Ovary (tissue), 10 donors: ENCODE measurements at places on chromosomes 16 and 17. TPM values are rescaled to one million over a fixed set of nuclear protein-coding genes. Genes with fewer than 3 reads are reported as not detected.

The CNTD1 gene
- total RNA-seq = 0.30 TPM

The FAM83G gene
- 3.5 TPM for total RNA-seq

The CLEC3A gene
- total RNA-seq = not detected

The CBLN1 gene
- total RNA-seq = 0.56 TPM

The TNFSF13 gene
- 38.8 TPM for total RNA-seq

The ANKS4B gene
- total RNA-seq = not detected

The CD300LD gene
- total RNA-seq = not detected

The JMJD8 gene
- 49.9 TPM for total RNA-seq

The MEOX1 gene
- total RNA-seq = 1.5 TPM

The ITGA2B gene
- total RNA-seq = 2.9 TPM

The ZG16B gene
- 0.55 TPM for total RNA-seq

The MATCAP1 gene
- 53.6 TPM for total RNA-seq

The NAT9 gene
- total RNA-seq = 56.5 TPM

The DRC7 gene
- total RNA-seq = 0.50 TPM

The KCNG4 gene
- total RNA-seq = not detected

The AGRP gene
- total RNA-seq = not detected

The DNAI2 gene
- total RNA-seq = 12.2 TPM

The TEX14 gene
- total RNA-seq = 0.13 TPM

The PSMD3 gene
- 60.3 TPM for total RNA-seq

The VEZF1 gene
- 76.5 TPM for total RNA-seq

The ZFP3 gene
- 6.7 TPM for total RNA-seq

The KRTAP4-5 gene
- total RNA-seq = not detected

The TEX19 gene
- not detected for total RNA-seq
